ENCODE measurements at places on chromosomes 16 and 17.

DNA sequence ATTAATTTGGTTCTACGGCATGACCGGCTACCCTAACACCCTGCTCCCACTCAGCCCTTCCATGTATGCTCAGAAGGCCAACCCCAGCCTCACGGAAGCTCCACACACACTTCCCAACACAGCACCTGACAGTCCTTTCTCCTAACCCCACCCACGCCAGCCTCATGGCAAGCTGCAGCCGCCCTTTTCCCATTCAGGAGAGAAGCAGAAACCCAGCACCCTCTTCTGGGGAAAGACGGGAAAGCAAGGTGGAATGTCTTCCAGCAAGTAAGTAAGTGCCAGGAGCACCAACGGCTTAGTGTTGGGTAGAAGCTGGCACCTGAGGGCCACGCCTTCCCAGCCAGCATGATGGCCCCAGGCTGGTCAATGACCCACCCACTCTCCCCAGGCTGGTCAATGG is 32.1 kb downstream of the ABR start:
- DNase-seq, result no peak

- DNase-seq, result no peak
Observed at GRCh38 chr16:1494711-1495110, 1.6 kb downstream of the TELO2 start.

GRCh38 chr17:14827396-14827919 is 437.7 kb downstream of the PMP22 start:
- DNase-seq, result no peak

DNA sequence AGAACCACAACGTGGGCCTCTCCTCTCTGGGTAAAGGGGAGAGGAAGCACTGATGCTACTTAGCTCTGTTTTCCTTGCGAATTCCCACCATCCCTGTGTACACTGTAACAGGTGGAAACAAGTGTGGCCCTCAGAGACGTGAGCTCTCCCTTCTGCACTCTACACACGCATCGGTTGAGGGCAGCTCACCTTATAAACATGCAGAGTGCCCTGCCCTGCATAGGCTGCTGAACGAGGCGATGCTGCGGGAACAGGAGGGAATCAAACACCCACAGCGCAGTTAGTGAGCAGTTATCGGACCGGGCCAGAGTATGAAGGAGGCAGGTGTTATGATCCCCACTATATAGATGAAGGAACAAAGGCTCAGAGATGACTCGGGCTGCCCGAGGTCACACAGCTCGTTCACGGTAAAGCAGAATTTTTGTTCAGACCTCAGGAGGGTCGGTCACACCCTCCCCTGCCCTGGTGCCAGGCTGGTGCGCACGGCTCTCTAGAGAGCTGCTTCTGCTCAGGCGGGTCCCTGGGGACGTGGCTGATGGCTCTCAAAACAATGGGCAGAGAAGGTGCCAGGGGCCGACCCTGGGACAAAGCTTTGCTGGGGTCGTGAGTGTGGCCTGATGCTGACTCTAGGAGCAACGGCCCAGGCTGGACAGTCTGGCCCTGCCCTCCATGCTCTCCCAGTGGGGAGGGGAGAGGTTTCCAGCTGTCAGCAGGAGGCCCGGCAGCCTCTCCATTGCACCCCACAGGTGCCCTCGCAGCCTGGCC is 68.5 kb downstream of the RPH3AL start:
- DNase-seq, result no peak

DNA sequence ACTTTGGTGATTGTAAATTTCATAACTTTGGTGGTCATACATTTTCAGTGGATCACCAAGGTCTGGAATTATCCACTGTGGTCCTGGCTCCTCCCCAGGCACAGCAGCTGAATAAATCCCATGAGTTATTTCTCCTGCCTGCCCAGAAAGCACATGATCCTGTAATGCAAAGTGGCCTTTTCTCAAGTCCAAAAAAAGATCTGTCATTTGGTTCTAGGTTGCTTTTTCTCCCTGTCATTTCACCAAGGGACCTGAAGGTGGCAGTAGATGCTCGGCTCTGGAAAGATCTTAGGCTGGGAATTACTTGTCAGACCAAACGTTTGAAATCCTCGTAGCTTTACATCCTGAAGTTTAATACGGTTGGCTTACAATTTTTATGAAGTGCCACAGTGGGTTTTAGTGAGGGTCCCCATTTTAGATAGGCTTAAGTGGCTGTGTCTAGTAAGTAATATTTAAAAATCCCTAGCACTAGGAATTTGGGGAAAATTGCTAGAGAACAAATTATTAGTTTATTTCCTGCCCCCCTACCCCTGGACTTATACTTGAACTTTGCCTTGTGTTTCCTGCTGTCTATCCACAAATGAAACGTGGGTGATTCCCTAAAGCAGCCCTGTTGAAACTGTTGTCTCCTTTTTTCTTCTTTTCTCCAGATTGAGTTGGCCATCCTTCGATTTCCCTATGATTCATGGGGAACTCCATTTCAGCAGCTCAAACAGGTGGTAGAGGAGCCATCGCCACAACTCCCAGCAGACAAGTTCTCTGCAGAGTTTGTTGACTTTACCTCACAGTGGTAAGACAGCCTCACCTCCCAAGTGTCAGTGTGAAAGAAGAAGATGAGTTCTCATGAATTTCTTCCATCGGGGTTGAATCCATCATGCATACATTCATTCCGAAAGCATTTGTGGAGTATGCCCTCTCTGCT is 111.7 kb downstream of the MAP2K6 start:
- no peak for DNase-seq

DNA sequence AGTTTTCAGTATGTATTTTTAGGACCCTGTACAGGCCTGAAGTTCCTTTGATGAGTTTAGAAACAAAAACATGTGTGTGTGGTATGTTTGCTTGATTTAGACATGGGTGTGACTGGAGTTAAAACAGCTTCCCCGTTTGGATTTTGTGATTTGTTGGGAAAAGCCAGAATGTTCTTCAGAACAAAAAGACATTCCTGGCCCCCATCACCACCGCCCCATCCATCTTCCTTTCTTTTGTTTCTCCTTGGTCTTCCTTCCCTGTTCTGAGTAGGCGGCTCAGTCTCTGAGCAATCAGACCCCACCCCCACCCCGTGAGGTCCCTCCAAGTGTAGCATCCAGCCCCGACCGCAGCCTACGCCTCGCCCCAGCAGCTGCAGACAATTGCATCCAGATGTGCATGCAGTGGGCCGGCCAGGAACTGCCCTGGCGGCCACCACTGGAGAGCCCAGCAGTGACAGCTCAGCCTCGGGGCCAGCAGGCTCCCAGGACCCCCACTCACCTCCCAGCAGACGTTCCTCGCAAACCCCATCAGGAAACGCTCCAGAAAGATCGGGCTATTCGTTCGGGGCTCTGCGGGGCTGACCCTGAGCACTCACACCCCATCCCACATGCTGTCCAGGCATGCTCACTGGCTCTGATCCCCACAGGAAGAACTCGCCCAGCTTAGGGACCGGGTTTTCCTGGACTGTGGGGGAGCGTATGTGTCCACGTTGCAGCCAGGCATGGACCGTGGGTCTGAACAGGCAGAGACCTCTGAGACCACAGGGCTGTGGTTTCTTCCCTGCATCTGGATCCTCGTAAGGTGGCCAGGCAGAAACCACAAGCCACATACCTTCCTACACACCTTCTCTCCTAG is 99.8 kb upstream of the CDH5 start:
- DNase-seq, result no peak

- DNase-seq, result no peak
Observed at GRCh38 chr16:81803332-81803731, 24.2 kb downstream of the PLCG2 start.

- no peak for DNase-seq
Observed at GRCh38 chr16:51133183-51133582, 17.9 kb downstream of the SALL1 start.

DNA sequence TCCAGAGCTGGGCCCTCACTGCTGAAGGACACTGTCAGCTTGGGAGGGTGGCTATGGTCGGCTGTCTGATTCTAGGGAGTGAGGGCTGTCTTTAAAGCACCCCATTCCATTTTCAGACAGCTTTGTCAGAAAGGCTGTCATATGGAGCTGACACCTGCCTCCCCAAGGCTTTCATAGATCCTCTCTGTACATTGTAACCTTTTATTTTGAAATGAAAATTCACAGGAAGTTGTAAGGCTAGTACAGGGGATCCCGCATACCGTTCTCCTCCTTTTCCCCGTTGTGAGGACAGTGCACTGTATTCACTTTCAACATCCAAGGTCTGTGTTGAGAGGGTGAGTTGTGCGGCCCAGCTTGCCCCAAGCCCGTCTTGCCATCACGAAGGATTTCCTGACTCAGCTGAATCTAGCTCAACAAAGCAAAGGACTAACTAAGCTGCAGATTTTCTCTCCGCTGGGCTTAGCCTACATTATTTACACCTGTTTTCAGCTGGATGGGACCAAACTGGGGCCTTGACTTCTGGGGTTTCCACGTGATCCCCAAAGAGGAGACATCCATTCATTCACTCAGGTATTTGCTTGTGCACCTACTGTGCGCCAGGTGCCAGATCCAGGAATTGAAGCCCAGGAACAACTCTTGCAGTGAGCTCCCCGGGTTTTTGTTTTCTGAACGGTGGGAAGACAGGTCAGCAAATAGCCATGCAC is 5.2 kb upstream of the TMEM235 start:
- DNase-seq, result no peak

DNA sequence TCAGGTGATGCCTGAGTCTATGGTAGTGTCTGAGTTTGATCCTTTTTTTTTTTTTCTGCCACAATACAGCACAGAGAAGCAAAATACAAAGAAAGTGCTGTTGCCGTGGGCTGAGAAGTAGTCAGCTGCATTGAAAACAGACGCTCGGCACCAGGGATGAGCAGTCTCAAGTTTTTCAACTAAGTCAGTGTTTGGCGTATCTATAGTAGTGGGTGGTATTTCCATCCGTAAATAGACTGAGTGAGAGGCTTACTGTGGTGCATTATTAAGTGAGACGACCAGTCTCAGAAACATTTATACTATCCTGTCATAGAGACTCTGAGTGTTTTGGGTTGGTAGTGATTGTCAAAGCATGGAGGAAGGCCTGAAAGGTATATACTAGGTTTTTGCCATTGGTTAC is 221.3 kb downstream of the SNX29 start:
- no peak for DNase-seq

DNA sequence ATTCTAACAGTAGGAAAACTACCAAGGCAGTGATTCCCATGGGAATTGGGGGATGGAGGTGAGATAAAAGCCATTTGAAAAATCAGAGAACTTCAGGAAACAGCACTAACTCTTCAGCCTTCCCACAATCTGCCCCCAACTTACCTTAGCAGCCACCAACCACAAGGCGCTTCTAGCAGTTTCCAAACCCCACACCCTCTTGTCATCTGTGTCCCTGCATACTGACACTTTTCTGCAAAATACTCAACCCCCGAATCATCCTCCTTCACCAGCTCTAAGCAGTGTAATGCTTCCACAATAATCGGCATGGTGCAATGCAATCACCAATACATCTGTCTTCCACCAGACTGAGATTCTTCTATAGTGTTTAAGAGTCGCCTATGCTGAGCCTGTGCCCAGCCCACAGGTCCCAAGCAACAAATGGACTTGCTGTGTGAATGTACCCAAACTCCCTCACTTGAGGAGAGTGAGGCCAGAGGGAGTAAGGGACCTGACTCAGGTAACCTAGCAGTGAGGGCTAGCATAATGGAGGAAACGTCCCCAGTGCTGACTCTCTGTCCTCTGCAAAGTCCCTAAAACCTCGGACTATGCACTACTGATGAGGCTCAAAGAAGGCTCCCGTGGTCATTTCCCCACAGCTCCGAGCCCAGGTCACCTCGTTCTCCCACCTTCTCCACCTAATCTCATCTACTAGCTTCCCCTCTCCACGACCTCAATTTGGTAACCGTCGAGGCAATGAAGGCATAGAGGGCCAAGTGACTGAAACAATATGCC is 943 bp downstream of the DYNC1LI2 start:
- no peak for DNase-seq

- no peak for DNase-seq
Observed at GRCh38 chr17:27860971-27861664, 32.0 kb downstream of the LYRM9 start.

DNA sequence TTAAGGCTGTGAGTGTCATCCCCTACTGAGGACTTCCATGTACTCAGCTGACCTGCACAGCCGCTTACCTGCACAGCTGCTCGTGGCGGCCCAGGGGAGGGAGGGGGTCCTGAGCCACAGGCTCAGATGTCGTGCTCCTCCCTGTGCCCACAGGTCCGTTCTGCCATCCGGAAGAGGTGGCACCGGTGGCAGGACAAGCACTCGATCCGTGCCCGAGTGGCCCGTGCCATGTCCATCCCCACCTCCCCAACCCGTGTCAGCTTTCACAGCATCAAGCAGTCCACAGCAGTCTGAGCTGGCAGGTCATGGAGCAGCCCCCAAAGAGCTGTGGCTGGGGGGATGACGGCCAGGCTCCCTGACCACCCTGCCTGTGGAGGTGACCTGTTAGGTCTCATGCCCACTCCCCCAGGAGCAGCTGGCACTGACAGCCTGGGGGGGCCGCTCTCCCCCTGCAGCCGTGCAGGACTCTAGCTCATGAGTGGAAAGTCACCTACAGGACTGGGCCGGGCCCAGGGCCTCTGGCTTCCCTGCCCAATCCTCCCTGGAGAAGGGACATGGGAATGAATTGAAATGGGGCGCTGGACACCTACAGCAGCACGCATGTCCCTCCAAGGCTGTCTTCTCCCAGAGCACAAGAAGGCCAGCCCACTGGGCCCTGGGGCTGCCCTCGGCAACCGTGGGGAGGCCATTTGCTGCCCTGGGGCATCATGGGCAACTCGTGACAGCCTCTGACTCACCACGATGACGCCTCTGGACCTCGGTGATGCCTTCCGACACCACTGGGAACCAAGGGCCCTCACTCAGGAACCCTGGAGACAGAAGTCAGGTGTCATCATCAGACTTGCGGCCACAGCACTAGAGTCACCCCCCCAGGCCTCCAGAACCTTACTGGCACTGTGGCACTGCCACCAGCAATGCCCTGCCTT is 9.9 kb upstream of the SPPL2C start:
- DNase-seq, result no peak

- no peak for DNase-seq
Observed at GRCh38 chr16:16004314-16004749, 54.9 kb downstream of the ABCC1 start.

DNA sequence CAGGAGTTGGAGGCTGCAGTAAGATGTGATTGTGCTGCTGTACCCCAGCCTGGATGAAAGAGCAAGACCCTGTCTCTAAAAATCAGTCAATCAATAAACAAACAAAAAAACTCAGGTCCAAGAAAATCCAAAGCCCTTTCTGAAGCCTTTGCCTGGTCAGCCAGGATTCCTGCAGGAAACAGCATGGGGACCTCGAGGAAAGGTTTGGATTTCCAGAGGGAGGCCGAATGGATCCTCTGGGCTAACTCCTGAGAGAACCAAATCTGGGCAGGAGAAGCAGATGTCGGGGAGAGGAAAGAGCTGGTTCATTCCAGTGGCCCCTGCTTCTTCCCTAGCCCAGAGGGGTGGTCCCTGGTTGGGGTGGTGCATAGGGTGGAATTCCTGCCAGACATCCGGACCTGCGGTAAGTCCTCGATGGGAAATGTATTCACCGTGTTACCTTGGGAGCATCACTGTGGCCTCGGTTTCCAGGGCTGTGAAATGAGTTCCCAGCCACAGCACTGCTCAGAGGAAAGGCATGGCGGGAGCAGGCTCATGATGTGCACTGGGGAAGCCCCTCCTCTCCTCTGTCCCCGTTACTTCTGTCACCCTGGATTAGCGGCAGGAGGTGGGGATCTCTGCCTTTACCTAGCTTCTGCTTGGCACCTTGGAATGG is 75.1 kb downstream of the CYLD start:
- DNase-seq, result no peak

GRCh38 chr16:82470620-82471152 is 156.1 kb upstream of the CDH13 start:
- no peak for DNase-seq

GRCh38 chr16:591892-592517 is 2.1 kb downstream of the RAB40C start:
- no peak for DNase-seq

- no peak for DNase-seq
Observed at GRCh38 chr16:56866955-56867830, 2.2 kb downstream of the SLC12A3 start.

Data from GM12891 (cell line).